Cortex of kidney (tissue), 1 donor: ENCODE measurements at places on chromosomes 13 and 19.

GRCh38 chr13:109200556-109200955, 571.1 kb downstream of the MYO16 start:
- DNase-seq = no peak

DNA sequence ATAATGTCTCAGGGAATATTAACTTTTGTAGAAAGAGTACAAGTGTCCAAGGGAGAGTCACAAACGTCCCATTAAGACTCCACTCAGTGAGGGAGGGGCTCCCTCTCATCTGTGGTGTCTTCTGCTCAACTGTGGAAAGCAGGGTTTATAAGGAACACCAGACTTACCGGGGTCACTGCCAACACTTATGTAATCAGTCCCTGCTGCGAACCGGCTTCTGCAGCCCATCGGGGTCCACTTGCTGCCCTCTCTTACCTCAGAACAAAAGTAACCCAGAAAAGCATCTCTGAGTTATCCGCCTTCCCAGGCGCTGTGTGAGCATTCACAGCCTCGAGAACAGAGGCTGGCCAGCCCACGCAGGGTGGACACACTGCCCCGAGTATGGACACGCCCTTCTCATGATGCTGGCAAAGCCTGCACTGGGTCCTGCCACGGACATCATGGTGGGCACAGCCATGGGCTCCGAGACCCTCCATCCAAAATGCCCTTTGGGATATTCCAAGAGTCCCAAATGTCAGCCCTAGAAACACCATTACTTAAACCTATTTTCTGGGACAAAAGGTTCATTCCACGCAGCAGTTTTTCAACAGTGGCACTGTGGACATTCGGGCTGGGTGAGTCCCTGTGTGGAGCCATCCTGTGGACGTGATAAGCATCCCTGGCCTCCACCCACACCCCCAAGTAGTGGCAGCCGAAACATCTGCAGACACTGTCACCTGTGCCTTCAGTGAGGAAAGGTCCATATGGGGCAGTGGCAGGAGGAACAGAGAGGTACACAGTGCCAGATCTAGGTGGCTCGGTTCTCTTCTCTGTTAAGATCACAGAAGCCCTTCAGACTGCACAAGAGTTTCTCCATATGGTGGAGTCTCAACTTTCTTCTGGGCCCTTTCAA, 63.9 kb downstream of the STK24 start:
- no peak for DNase-seq

- no peak for DNase-seq
Measured at GRCh38 chr13:78443839-78444238, 159.5 kb downstream of the POU4F1 start.

GRCh38 chr13:65860306-65860705, 1369.8 kb downstream of the PCDH9 start:
- DNase-seq = no peak

GRCh38 chr13:40388617-40389016, 277.8 kb downstream of the FOXO1 start:
- no peak for DNase-seq

DNA sequence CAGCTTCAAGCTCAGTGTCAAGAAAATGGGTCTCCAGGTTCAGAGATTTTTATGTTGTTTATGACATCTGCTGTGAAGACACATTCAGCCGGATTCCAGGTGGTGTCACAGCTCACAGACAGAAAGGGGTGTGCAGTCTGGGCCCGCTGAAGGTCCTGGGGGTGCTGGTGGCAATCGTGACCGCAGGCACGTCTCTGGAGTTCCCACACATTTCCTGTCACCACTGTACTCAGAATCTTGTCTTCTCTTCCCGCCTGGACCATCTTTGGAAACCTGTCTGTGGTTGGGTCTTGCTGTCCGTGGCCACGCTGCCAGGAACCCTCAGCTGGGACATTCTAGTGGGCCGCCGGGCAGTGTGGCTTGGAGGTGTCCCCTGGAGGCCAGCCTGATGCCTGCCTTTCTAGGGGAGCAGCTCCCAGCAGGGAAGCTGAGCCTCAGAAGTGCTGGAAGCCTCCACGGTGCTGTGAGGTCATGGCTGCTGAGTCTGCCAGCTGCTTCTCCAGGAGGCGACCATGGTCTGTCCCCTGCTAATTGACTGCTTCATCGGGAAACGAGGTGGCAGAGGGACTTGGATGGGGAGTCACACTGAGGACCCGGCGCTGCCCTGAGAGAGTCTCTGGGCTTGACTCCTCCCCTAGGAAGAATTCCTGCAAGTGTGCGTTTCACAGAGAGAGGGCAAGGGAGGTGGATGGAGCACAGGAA, 3.7 kb downstream of the TEX29 start:
- DNase-seq = no peak

GRCh38 chr19:13095393-13095784, 7.3 kb downstream of the LYL1 start:
- DNase-seq = no peak

DNA sequence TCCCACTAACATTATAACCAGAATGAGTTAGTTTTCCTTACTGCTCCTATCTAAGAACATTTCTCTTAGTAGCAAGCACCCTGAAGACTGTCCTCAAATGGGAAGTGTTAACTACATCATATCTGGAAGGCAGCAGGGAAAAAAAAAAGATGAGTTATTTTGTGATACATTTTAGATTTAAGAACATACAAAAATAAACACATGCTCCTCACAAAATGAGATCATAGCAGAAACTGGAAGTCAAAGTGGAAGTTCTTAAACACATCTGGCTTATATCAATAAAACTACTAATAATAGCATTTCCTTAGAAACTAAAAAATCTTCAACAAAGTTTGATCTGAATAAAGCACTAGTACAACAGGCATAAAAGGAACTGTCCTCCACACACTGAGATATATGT, 70.4 kb downstream of the SLITRK6 start:
- DNase-seq = no peak

GRCh38 chr19:45780448-45781213, 1.7 kb downstream of the DMPK start:
- DNase-seq = no peak

GRCh38 chr19:55146078-55146704, 2.8 kb downstream of the TNNT1 start:
- no peak for DNase-seq
